ENCODE measurements at places on chromosomes 7 and 10.
A peak's percentile ranks its signal among the peaks of the same experiment; 100 is the strongest.

DNA sequence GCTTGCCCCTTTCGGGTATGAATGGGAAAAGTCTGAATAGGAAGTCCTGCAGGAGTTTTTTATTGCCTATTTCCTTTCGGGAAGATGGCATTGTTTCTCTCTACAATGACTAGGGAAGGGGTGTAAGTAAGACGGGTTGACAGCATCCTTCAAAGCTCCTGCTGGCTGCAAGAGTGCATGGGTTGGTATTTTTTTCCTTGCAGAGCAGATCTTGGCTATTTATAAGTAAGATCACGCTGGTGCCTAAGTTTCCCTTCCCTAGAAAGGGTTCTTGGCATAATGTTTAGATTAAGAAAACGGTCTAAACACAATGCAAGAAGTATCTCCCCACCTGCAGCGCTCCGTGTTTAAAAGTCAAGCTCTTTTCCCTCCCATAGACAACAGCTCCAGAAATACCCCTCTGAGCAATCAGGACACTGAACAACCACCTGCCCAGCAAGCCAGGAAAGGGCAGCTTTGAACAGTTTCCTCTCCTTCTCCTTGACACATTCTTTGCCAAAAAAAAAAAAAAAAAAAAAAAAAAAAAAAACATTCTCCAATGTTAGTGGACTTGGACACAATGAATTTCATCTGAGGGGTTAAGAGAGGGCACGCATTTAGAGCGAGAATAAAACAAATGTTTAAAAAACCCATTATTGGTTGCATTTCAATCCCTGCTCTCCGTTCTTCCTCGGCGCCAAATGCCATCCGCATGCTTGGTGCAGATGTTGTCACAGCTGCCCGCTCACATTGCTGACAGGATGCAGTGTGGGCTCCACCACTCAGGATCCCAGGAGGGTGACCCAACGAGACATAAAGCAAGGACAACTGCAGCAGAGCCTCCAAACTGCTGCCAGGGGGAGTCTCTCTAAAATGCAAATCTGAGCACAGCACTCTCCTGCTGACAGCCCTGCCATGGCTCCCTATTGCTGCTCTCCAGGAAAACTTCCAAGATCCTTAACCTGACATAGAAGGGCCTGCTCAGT, 427.4 kb upstream of the MGMT start:
- no peak for DNase-seq

DNA sequence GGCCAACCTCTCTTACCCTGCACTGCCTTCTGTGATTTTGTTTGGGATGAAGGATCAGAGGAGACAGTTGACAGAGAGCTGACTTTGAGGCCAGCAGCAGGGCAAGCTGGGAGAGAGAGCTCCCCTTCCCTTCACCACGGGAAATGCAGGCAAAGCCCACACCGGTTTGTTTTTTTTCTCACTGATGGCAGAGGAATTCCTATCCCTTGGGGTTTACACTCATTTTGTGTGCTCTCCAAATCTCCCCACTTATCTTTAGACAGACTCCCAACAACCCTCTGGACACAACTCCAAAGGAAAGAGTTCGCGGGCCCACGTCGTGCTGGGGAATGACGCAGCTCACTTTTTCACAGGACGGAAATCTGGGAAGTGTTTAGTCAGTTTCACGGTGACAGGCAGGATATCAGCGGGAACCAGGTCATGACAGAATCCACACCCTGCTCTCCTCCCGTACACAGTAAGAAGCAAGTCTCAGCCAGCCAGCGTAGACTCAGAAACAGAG, 68.3 kb upstream of the FAM171A1 start:
- no peak for DNase-seq

DNA sequence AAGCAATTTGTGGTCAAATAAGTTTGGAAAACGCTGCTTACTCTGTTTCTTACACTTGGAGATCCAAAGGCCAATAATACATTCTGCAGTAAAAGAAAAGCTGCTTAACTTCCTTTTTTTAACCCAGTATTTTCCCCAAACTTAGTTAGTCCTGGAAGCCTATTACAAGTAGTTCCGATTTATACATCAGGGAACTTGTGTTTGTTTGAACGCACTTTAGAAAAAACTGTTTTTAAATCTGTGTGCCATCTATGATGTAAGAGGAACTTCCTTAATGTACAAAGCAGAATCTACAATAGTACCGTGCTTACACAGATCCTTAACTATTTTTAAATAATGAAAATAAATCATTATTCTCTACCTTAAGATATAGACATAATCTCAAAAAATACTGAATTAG, 23.0 kb downstream of the SFR1 start:
- DNase-seq: no peak

DNA sequence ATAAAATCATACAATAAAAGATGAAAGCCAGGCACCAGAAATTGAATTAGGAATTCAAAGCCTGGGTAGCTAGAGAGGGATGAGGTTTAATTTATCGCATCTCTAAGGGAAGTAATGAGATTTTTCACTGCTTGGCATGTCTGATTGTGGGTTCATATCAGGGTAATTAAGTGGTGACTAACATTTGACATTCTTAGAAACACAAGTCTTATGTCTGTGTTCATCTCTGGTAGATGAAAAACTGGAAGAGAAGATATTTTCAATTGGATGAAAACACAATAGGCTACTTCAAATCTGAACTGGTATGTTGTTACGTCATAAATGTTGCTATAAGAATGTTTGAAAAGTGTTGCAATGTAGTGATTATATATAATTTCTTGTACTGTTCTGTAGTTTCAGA, 36.8 kb upstream of the ARMS2 start:
- no peak for DNase-seq

DNA sequence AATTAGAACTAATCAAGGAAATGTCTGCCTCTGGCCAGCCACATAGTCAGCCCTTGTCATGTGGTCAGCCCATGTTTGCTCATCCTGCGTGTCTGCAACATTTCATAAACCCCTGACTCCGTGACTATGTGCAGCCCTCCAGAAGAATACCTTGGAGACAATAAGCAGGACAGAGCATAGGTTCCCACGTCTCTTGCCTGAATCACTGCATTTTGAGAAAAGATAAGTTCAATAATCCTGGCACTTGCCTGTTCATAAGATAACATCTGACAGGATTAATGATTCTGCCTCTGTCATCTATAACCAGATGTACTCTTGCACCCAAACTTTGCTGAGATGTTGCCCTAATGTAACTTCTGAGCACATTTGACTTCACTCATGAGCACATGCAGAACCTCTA, 78.4 kb downstream of the AKR1D1 start:
- DNase-seq: peak; percentile 65

- no peak for DNase-seq
Observed at GRCh38 chr7:50610521-50611277, 45.5 kb upstream of the DDC start.

DNA sequence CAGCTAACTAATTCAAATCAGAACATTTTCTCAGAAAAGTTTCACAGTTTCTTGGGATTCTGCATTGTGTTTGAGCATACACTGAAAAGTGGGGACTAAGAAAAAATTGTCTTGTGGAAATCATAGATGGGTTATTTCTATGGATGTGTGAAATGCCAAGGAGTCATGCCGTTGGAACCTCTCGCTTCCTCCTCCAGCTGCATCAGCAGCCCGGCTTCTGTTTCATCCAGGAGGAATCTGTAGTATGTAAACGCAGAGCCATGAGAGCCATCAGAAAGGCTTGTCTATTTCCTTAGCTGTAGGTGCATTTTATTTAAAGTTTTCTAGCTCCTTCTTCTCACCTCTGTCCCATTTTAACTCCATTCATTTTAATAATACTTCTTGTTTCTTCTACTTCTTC, 1144.1 kb downstream of the GATA3 start:
- DNase-seq: no peak

- DNase-seq: no peak
Observed at GRCh38 chr7:17056491-17057142, 174.8 kb upstream of the AGR3 start.

- no peak for DNase-seq
Observed at GRCh38 chr7:115038158-115038557, 116.3 kb downstream of the MDFIC start.

DNA sequence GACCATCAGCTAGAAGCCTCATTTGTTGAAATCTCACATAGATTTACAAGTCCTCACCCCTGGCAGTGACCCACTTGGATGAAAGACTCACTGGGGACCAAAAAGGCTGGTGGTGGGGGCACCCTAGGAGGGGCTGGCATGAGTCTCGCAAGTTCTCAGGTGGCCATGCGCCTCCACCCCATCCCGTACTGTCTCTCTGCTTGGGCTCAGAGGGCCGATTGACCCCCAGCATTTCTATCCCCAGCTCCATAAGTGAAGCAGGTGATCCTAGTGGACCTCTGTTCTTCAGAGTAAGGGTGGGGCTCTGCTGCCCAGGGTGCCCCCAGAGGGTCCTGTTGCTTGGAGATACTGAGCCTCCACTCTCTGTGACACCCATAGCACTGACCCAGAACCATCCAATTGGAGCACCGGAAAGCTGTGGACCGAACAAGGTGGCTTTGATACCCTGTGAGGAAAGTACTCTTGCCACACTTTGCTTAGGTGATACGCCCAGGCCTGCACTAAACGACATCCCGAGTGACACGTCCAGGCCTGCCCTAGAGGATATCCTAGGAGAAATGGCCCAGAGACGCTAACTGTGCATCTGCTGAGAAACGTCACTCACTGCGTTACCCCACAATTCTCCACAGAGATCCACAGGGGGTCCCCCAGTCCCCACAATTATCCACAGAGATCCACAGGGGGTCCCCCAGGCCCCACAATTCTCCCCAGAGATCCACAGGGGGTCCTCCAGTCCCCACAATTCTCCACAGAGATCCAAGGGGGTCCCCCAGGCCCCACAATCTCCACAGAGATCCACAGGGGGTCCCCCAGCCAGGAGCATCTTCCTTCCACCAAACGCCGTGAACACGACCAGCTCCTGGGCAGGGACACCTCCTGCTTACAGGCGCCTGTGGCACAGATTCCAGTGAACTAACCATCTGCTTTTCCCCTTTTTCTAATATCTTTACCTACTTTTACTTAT, 262.9 kb downstream of the PTPRN2 start:
- DNase-seq: no peak

GRCh38 chr10:46299286-46299535, 12.4 kb downstream of the ANTXRL start:
- DNase-seq: no peak

DNA sequence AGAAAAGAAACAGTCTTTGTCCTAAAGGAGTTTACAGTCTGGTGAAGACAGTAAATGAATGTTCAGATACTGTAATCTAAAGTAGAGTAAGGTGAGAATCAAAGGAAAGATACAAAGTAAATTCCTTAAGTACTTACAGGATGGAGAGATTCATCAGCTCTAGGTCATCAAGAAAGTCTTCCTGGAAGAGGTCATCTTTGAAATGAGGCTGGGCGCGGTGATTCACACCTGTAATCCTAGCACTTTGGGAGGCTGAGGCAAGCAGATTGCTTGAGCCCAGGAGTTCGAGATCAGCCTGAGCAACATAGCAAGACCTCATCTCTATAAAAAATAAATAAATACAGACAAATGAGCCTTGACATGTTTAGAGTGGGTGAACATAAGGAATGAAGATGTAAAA, 18.3 kb downstream of the FHIP2A start:
- DNase-seq: no peak

- no peak for DNase-seq
Observed at GRCh38 chr7:82049891-82050533, 280.2 kb upstream of the HGF start.

DNA sequence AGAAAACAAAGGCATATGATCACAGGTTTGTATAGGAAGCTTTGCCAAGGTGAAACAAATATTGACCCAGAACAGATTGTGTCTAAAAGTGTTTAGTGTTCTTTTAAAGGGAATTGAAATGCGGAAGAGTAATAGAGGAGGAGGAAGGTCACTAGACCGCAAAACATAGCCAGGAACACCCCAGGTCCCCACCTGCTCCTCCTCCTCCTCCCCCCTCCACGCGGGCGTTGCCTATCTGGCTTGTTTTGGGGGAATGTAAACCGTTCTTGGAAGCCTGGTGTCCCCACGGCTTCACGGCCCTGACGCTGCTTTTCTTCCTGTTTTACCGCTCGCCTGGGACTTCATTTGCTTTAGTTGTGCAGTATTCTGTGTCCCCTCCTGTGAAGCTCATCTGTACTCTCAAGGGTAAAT, 81.0 kb upstream of the PFKP start:
- DNase-seq: no peak

GRCh38 chr7:148398844-148399365, 191.7 kb upstream of the C7orf33 start:
- no peak for DNase-seq

GRCh38 chr7:151503902-151504714, 15.6 kb downstream of the RHEB start:
- DNase-seq: no peak

DNA sequence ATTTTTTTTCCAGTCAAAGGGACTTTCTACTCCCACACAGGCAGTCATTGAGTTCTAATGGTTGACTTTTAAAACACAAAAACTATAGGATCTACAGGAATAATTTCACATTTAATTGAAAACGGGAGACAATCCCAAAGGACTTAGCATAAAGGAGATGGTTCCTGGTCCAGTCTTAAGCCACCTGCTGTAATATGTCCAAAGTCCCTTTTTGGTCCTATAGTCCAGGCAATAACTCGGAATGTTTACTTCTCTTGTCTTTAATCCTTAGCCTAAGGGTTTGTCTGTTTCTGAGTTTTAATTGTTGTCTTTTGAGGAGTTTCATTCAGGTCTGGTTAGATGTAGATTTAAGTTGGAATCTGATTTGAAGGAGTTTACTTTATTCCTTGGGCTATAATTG, 184.9 kb downstream of the BAMBI start:
- no peak for DNase-seq

DNA sequence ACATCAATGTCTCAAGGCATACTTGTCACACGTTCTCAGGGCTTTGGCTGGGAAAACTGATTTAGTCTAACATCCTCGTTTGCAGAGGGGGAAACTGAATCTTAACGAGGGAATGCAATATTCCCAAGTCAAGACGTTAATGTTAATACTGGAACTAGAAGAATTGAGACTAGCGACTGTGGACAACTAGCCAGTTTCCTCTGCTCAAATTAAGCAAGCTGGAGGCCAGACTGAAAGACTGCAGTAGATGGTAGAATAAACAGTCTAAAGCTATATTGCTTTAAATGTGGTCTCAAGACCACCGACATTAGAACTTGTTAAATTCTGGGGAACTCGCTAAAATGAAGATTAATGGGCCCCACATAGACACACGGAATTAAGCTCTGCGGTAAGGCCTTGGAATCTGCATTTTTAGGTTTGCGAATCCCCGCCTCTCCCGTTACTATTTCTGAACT, 639 bp upstream of the TFAM start:
- no peak for DNase-seq

DNA sequence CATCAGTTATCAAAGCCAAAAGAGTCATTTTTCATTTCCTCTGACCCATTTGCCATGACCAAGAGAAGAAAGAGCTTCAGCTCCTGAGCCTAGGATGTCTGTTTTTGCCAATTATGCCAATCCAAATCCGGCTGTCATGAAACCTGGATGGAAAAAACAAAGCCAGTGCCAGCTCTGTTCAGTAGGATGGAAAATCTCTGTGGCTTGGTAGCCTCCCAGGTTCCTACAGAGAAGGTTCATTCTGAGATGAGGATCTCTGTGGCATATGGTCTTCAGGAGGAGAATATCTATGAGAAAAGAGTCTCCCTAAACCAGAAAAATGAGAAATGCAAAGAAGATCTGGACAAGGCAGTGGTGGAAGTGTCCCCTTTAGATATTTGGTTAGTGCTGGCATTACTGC, 475.4 kb downstream of the CNTNAP2 start:
- DNase-seq: no peak

Measured in BE2C (cell line).